Left renal pelvis (tissue), 4 donors: ENCODE measurements at places on chromosomes 12 and 14. TPM values are rescaled to one million over a fixed set of nuclear protein-coding genes. Genes with fewer than 3 reads are reported as not detected.
A peak's percentile ranks its signal among the peaks of the same experiment; 100 is the strongest.

DNA sequence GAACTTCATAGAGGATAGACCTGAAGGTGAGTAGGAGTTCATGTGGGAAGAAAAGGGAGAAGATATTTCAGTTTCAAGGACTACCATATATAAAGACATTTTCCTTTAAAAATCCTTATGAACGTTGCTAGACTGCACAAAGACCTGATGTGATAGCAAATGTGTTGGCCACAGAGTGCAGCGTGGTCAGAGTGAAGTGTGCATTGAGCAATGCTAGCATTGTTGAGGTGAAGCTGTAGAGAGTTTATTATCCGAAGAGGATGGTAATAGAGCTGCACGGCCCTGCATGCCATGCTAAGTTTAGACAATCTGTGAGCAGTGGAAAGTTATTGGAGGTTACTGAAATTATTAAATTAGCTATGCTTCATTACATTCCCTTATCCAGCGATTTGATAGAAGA, 413.0 kb downstream of the CCDC91 start:
- DNase-seq, result no peak

DNA sequence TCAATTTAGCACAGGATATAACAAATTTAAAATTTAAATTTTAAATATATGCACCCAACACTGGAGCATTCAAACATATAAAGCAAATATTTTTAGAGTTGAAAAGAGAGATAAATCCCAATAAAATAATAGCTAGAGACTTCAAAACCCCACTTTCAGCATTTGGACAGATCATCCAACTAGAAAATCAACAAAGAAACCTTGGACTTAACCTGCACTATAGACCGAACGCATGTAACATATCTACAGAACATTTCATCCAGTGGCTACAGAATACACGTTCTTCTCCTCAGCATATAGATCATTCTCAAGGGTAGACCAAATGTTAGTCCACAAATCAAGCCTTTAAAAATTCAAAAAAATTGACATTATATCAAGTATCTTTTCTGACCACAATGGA, 64.0 kb downstream of the SPTSSA start:
- DNase-seq, result no peak

DNA sequence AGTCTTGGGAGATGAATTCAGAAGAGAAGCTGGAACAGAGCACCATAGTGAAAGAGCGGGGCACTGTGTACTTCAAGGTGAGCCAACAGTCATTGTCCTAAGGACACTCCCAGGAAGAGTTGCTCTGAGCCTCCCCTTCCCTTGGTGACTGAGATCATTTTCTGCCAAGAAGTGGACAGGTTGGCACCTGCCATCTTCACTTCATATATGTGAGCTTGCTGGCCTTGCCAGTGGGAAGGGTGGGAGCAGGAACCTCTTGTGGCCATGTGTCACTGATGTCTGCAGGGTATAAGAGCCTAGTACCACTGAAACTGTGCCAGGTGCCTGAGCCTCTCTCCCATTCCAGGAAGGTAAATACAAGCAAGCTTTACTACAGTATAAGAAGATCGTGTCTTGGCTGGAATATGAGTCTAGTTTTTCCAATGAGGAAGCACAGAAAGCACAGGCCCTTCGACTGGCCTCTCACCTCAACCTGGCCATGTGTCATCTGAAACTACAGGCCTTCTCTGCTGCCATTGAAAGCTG, 5.3 kb downstream of the FKBP4 start:
- no peak for DNase-seq

DNA sequence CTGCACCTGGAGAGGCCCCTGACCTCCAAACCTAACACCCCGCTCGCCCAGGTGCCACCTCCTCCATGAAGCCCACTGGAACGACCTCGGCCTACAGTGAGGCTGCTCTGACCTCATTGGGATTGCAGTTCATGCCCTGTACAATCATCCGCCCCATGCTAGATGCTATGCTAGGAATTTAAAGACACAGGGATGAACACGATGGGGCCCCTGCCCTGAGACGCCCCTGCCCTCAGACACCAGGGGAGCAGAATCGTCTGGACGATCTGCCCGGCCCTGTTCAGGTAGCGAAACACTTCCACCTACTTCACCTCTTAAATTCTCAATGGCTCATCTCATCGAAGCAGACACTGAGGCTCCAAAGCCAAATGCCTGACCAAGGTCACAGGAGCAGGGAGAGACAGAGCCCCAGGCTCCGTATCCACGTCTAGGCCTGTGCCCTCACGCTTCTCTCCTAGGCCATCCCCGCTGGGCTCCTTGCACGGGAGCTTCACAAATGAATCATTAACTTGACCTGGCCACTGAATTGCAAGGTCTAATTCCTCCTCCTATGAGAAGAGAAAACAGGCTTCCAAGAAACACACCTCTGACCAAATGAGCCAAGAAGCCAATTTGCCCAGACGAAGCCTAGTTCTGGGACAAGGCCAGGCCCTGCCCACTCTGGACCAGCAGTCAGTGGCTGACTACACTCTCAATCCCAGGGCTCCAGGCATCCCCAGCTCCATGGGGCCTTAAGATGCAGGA, 35.2 kb downstream of the SCARB1 start:
- peak; percentile 50 for DNase-seq

DNA sequence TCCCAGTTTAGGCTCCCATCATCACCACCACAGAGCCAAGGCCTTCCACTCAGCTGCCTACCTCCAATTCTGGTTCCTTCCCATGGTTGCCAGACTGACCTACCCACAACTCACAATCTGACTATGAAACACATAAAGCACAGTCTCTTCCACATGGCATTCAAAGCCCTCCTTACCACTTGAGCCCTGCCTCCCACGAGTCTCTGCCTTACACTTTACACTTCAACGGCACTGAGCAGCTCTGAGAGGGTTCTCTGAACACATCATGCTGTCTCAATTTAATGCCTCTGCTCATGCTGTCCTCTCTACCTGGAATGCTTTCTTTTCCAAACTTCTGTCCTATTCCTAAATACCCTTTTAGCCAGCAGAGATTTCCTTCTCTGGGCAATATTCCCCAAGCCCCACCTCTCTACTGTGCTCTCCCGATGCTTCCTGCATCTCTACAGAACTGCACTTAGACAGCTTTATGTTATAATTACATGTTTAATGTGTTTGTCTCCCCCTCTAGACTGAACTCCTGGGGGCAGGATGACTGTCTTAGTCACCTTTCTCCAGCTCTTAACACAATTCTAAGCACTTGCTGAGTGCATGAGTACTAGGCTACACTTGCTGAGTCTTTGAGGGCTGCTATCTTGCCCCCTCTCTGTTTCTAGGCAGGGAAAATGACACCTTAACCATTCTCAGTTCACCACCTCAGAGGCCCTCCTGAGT, 23.5 kb downstream of the FMNL3 start:
- DNase-seq, result no peak

The ACOT4 gene
- 0.74 TPM for polyA plus RNA-seq

- DNase-seq, result no peak
Observed at GRCh38 chr12:111732786-111733185, 33.9 kb upstream of the ALDH2 start.

DNA sequence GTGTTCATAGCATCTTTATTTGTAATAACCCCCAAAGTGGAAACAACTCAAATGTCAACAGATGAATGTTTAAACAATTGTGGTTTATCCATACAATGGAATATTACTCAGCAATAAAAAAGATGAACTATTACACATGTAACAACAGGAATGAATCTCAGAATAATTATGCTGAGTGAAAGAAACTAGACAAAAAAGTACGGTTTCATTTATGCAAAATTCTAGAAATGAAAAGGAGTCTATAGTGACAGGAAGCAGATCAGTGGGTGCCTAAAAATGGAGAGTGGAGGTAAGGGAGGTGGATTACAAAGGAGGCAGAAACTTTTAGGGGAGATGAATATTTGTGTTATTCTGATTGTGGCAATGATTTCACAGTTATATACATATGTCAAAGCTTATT, 4.8 kb downstream of the PRKCH start:
- no peak for DNase-seq

The MYO1A gene
- polyA plus RNA-seq, result 0.20 TPM

The KRT2 gene
- not detected for polyA plus RNA-seq

The NTN4 gene
- polyA plus RNA-seq, result 110 TPM

- DNase-seq, result peak; percentile 79
Observed at GRCh38 chr14:64764641-64765520, 60.7 kb downstream of the PLEKHG3 start.

The CDCA3 gene
- polyA plus RNA-seq, result 26.1 TPM

The PMCH gene
- polyA plus RNA-seq, result not detected

The CRIP1 gene
- polyA plus RNA-seq, result 34.6 TPM

The TTC6 gene
- polyA plus RNA-seq, result 0.18 TPM

DNA sequence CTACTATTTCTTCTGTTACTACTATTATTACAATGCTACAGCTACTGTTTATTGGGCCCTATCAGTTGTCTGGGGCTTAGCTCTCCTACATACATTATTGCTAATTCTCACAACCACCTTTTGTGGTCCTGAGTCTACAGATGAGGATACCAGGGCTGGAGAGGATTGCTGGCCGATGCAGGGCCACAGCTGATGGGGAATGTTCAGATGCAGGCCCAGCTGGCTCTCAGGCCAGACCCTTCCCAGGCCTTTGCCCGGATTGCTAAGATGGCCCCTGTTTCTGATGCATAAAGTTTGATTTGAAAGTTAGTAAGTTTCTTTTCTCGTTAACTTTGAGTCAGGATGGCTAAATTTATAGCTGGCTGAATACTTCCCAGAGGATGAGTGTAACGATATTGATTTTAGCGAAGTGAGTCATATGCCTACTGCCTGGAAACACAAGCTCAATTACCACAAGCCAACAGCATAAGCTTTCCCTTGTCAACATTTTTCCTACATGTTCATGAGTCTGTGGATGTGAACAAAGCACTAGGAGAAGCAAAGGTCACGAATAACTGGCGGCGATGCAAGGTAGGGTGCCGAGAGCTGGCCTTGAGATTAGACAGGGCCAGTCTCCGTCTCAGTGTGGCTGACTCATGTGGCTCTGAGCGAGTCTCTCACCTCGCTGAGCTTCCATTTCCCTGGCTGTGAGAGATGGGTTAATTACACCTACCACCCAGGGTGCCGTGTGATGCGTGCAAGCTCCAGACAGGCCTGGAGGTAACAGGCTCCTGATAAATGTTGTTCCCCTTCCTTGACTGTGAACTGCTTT, 111.0 kb downstream of the BEGAIN start:
- no peak for DNase-seq

DNA sequence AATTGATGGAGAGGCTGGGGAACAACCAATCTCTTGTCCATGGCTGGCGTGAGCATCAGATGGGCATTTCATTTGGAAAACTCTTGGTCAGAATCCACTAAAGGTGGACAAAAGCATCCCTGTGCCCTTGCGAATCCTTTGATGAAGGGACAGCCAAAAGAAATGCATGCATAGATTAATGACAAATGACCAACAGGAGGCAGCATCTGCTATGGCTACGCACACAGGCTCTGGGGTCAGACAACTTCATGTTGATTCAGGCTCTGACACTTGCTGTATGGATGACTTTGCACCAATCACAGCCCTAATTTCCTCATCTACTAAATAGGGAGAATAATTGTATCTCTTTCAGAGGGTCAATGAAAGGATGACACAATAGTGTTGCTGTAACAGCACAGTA, 117.5 kb downstream of the ASCL4 start:
- DNase-seq, result no peak

The B4GALNT3 gene
- 15.7 TPM for polyA plus RNA-seq

DNA sequence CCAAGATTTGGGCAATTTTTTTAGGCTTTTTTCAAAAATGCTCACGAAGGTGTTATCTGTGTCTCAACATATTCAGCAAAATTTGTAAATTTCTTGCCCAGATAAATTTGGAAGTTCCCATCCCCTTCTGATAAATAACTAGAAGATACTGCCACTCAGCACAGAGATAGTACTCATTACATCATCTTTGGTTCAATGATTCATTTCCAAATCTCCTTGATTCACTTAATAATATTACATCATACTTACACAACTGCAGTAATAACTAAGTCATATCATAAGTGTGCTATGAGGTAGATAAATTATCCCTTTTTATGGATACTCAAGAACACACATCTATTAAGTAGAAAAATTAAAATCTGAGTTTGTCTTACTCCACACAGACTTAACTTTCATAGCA, 89.4 kb downstream of the RPAP3 start:
- no peak for DNase-seq

DNA sequence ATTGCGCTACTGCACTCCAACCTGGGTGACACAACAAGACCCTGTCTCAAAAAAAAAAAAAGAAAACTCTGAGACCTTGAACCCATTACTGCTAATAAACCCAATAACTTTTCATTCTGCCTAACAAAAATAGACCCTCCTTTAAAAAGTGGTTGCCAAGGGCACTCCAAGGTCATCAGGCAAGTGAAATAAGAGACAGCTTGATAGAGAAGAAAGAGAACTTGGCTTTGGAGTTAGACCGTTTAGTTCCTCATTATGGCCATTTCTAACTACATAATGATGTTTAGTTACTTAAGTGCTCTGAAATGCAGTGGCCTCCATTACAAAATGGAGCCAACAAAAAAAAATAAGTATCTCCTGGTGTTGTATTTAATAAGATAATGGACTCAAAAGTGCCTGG, 55.9 kb downstream of the PHLDA1 start:
- DNase-seq, result no peak

GRCh38 chr12:50609292-50609874, 104.6 kb downstream of the DIP2B start:
- no peak for DNase-seq

DNA sequence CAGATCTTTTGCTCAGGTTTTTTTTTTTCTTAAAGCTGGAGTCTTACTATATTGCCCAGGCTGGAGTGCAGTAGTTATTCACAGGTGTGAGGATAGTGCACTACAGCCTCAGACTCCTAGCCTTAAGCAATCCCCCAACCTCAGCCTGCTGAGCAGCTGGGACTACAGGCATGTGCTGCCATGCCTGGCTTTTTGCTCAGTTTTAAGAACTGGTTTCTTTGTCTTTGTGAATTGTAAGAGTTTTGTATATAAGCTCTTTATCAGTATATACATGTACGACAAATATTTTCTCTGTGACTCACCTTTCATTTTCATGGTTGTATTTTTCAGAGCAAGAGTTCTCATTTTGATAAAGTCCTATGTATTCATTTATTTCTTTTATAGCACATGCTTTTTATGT, 33.3 kb upstream of the C2CD5 start:
- DNase-seq, result no peak

The TMEM119 gene
- polyA plus RNA-seq, result 102 TPM

The SERPINA3 gene
- 3.7 TPM for polyA plus RNA-seq

GRCh38 chr14:60975551-60975950, 5.3 kb downstream of the TRMT5 start:
- no peak for DNase-seq

DNA sequence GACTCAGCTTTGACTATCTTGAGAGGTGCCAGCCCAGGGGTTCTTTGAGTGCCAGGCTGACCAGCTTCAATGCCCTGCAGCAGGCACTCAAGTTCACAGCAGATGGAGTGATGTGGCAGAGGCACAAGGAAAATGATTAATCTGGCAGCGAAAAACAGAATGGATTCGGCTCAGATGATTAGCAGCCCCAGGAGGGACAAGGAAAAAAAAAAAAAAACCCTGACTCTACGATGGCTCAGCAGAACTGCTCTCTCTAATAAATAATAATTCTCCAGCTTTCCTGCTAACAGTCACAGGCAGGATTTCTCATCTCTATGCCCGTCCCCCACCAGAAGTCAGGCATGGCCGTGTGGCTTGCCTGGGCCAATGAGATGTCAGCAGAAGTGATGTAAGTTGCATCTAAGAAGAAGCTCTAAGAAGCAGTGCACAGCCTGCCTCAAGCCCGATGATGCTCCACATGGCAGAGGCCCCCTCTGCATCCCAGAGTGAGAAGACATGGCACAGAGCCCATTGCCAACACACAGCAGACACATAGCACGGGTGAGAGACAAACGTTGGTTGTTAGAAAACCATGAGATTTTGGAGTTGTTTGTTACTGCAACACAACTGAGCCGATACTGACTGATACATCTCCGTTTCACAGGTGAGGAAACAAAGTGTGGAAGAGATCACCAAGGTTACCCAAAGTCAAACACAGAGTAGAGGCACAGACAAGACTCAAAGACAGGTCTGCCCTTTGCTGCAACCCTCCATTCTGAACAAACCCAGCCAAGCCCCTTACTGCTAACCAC, 111.0 kb downstream of the SCARB1 start:
- DNase-seq, result no peak
